ENCODE measurements at places on chromosomes 2 and 18.

DNA sequence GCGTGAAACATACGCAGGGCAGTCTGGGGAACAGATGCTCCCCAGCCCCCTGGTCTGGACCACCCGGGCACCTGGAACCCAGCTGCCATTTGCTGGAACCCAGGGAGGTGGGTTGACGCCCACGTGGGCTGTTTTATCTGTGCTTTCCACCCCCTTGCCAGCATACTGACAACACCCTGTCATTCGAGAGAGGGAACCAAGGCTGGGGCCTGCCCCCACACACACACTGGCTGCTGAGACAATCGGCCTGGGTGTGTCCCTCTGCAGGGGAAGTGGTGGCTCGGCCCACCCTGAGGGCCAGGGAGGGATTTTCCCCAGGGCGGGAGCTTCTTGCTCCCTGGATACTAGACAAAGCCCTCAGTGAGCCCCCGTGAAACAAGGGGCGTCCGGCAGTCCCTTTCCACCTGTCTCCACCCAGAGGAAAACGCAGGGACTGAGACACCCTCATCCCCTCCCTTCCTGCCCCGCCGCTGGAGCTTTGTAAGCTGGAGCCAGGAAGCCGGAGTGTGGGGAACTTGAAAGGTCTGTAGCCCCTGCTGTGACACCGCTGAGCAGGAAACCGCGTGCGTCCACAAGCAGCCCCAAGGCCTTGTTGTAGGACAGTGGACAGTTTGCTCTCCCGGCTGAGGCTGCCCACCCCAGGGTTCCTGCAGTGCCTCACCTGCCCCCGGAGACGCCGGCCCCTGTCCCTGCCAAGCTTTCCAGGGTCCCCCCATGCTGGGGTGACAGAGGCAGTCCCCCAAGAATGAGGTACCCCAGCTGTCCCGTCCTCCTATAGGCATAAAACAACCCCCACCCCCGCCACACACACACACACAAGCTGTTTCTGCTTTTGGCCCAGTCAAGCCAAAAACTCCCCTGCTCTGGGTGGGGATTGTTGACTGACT, 14.1 kb upstream of the KLF11 start:
- DNase-seq = peak; percentile 98

GRCh38 chr18:68414407-68414806, 300.5 kb downstream of the TMX3 start:
- DNase-seq = no peak

- peak; percentile 5 for DNase-seq
Measured at GRCh38 chr2:85185431-85185940, 52.3 kb downstream of the TCF7L1 start.

DNA sequence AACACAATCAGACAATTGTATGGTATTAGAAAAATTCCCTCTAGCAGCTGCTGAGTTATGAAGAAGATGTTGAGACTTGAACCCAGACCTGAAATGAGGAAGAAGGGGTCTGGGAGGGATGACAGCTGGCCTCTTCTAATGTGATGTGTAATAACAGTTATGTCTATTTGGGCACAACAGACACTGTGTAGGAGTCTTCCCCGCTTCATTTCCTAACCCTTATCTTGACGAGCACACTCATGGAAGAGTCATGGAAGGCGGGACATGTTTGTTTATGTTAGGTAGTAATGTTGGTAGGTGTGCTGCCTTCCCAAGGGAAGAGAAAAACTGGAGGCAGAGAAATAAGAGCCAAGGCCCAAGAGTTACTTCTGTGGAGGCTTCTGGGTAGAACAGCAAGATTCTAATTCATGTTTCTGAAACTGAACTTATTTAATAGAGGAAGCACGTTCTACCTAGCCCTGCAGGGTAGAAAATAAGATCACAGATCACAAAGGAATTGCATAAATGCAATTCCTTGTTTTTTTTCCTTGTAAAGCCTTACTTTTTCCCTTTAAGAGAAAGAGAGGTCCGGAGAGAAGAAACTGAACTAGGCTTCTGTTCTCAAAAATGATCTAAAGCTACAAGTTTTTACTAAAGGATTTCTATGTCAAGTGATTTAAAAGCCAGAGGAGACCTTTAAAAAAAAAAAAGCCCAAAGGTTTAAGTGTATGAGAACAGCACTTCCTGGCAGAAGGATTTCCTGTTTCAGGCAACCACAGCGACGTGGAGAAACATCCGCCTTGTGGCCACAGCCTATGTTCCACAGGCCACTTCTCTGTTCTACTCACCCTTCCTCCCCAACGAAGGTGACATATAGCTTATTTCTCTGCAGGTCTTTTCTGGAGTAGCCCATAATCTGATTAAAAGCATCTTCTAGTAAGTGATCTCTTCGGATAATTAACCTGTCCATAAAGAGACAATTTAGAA, 68.5 kb upstream of the STK17B start:
- DNase-seq = peak; percentile 49

- DNase-seq = peak; percentile 8
Measured at GRCh38 chr2:237421542-237422116, 7.7 kb upstream of the COL6A3 start.

GRCh38 chr18:35143622-35144596, 96.9 kb upstream of the ZNF397 start:
- no peak for DNase-seq
